Ecto neural progenitor cell (in vitro differentiated cells): ENCODE measurements at places on chromosomes 1 and 21.
A peak's percentile ranks its signal among the peaks of the same experiment; 100 is the strongest.

DNA sequence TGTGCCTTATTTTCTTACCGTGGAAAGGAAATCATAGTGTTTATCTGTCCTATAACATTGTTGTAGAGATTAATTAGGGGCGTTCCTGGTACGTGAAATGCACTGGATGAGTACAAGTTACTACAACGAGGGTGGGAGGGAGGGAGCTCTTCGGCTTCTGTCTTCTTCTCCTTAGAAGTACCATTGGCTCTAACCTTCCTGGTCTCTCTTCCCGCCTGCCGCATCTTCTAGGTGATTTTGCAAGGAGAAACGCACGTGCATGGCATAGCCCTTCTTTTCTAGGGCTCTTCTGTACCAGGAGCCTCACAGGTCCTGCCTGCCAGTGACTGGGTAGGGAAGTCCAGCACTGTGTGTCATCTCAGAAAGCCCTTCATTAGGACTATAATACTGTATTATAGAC, 16.8 kb downstream of the SH3BP5L start:
- no peak for DNase-seq

DNA sequence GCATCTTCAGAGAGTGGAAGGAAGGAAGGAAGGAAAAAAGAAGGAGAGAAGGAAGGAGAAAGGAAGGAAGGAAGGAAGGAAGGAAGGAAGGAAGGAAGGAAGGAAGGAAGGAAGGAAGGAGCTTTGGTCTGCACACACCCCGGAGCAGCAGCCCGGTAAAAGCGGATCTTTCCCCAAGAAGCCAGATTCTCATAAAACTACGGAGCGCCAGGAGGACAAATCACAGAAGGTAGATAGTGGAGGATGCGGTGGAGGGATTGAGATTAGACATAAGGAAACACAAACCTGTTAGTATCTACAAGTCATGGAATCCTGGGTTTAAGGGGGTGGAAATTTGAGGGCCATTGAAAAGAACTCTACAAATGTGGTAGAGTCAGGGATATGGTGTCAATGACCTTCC, 36.7 kb downstream of the PAX7 start:
- DNase-seq: no peak

- DNase-seq: no peak
These were observed 143.1 kb upstream of the SLC45A1 start for GRCh38 chr1:8174807-8175206.

- DNase-seq: no peak
These were observed 39.2 kb downstream of the MAPKAPK2 start for GRCh38 chr1:206723805-206724472.

GRCh38 chr1:35672116-35672515, 30.8 kb upstream of the PSMB2 start:
- no peak for DNase-seq

- DNase-seq: no peak
These were observed 196.1 kb upstream of the ESRRG start for GRCh38 chr1:216919060-216919970.

DNA sequence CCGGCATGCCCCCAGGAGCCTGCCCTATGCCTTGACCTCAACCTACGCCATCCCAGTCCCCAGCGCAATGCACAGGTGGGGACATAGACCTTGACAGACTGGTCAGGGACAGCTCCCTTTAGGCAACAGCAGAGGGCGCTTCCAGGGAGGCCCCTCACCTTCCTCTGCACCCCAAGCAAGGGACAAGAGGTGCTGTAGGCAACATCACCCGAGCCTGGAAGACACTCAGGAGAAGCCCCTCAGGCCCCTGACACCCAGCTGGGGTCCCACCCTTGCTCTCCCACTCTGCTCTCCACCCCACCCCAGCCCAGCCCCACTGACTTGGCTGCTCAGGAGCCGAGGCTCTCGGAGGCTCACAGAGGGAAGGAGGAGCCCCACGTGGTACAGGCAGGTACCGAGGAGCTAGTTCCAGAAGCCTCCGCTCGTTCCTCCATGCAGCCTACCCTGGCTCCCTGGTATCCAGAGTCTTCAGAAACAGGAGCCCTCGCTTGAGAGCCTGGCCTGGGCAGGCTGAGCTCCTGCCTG, 2.4 kb upstream of the WNT3A start:
- peak; percentile 63 for DNase-seq

DNA sequence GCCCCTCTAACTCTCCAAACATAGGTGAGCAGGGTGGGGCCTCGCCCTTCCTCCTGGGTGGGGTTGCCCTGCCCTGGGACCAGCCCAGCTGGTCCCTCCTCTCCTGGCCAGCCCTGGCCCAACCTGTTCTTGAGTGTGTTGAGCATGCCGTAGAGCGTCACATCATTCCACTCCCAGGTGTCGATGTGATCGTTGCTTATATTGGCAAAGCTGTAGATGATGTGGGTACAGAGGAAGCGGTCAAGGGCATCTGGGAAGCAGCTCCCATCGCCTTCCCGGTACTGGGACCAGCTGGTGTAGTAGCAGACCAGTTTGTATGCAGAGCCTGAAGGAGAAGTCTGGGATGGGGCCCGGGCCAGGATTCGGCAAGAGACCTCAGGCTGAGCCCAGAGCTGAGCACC, 1.4 kb downstream of the CHI3L1 start:
- DNase-seq: no peak

- no peak for DNase-seq
These were observed 11.4 kb upstream of the KCNA2 start for GRCh38 chr1:110617589-110617988.

- DNase-seq: no peak
These were observed 10.9 kb upstream of the SLC25A24 start for GRCh38 chr1:108211014-108211413.

- no peak for DNase-seq
These were observed 27.0 kb upstream of the SLC16A1 start for GRCh38 chr1:112982853-112983536.

GRCh38 chr1:93588206-93588605, 93.4 kb downstream of the BCAR3 start:
- DNase-seq: no peak

GRCh38 chr1:234988155-234988517, 140.5 kb downstream of the TOMM20 start:
- DNase-seq: no peak

DNA sequence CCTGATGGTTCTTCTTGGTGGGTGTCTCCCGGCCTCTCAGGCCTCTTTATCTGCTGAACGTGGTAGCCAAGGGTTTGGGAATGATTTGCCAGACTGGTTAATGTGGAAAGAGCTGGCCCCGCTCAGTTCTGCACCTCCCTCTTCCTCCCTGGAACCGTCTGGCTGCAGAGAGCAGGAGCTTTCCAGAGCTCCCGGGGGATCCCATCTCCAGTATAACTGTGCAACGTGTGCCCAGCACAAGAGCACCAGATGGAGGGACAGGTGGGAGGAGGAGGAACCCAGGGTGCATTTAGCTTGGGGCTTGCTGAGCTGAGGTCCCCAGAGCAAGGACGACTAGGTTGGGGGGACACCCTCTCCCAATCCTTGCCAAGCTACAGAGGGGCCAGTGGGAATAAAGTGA, 5.0 kb downstream of the TFF1 start:
- no peak for DNase-seq

DNA sequence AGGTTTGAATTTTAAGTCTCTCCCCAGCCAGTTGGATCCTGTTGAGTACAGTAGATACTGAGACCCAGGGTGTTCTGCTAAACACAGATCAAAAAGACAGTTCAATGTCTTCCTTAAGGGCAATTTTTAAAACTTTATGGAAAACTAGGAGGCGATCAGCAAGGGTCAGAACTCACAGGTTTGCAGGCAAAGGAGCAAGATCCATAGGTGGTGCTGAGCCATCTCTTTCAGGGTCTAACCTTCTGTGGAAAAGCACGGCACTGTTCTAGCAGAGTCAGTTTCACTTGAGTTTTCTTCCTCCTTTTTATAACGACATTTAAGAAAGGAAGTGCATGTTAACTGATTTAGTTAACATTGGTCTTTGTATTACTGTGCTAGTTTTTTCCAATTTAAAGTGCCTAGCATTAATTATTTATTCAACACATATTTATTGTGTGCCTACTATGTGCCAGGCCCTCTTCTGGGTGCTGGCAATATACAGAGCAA, at the start of gene CD84:
TSS of gene CD84 (minus strand) at position 281 of the 486 bp plus-strand sequence. CDS start at position 222, 59 bp downstream.
- DNase-seq: no peak

DNA sequence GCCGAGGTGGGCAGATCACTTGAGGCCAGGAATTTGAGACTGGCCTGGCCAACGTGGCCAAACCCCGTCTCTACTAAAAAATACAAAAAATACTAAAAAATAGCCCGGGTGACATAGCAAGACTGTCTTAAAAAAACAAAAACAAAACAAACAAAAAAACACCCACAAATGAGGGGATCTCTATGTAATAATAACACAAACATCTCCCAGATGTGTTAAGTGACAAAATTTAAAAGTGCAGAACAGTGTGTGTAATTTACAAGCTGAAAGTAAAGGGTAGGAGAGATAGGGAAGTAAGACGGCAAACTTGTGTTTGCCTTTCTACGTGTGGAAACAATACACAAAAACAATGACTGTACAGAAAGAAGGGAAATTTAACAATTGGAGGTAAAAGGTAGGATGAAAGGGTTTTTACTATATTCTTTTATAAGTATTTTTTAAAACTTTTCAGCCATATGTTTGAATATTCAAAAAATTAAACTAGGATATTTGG, 36.3 kb downstream of the ARID4B start:
- DNase-seq: no peak

- no peak for DNase-seq
These were observed 3.2 kb upstream of the ACTRT2 start for GRCh38 chr1:3018051-3018471.

DNA sequence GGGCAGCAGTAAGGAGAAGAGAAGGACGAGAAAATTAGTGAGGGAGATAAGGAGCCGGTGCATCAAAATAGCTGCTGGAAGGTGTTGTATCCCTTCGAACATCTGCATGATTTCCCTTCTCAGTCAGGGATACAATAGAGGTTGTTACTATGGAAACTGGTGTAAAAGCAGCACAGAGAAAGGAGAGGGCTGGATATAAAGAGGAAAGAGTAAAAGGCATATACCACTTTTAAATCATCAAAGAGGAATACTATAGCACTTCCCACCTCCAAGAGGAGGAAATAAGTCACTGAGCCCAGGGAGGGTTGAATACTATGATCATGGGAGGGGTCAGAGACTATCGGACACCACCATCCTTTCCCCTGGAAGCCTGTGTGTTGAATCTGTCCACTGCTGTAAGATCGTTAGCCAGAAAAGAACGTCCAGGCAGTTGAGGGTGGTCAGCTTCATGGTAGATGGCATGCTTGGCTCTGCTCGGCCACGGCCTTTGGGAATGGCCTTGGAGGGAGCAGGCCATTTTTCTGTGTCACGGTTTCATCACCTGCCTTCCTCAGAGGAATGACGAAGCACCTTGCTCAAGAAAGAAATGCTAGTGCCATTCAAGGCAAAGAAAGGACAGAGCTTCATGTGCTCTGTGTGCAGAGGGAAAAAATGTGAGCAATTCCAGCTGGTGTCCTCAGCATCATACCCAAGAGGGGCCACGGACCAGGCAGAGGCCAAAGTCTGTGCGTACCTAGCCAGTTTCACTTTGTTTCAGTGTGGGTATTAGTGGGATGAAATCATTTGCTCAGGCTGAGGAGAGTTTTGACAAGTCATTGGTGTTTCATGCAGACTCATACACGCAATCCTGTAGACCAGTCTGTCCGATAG, 64.2 kb downstream of the IRF2BP2 start:
- no peak for DNase-seq

GRCh38 chr1:232183266-232183800, 446.6 kb downstream of the SIPA1L2 start:
- DNase-seq: no peak

DNA sequence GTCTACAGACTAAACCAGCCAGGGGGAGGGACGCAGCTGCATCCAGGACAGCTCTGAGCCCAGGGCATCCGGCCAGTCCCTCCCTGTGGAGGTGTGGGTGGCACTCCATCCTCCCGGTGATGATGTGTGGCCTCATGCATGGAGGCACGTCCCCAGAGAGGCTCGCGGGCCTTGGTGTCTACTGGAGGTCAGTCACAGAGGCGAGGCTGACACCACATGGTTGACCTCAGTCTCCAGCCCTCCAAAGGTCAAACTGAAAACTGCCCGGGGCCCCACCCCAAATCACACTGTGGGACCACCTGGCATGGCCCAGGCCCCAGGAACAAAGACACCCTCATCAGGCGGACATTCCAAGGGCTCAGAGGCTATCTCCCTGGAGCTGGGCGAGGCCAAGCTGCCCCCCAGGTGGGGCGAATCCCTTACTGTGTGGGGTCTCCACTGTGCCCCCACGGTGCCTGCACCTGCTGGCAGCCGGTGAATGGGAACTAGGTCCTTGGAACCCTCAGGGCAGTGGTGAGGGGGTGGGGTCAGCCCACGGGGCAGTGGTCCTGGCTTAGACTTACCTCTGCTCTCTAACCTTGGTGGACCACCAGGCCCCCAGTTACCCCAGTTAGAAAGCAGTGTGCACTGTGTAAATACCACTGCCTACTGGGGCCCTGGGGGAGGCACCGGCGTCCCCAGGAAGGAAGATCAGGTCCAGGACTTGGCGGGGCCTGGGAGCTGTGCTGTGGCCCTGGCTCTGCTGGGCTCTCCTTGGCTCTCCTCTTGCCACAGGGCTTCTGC, 49.1 kb downstream of the TRPM2 start:
- peak; percentile 47 for DNase-seq

- no peak for DNase-seq
These were observed 598.2 kb downstream of the PLPP3 start for GRCh38 chr1:55981010-55981650.

GRCh38 chr1:209646558-209646957, 5.7 kb downstream of the LAMB3 start:
- no peak for DNase-seq

GRCh38 chr1:198167436-198167934, 10.7 kb downstream of the NEK7 start:
- DNase-seq: no peak
